Fibroblast of skin of scalp (primary cell): ENCODE measurements at places on chromosomes 12 and 14.

GRCh38 chr12:99386907-99387306 lies 260.6 kb upstream of the GARIN6 start:
- peak; percentile 1 for DNase-seq

DNA sequence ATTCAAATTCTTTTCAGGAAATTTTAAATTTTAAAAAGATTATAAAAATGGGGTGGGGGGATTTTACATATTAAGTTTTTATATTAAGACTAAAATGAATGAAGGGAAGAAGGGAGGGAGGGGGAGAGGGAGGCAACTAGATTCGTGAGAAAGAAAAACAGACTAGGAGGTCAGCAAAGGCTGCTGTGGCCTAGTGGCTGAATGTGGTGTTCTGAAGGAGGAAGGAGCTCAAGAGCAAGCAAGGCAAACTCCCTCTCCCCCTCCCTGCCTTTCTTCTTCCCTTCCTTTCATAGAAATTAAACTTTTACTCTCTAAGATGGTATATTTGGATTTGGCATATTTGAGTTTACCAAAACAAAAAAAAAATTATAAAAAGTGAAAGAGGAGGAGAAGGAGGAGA lies 18.1 kb downstream of the DYRK2 start:
- no peak for DNase-seq

DNA sequence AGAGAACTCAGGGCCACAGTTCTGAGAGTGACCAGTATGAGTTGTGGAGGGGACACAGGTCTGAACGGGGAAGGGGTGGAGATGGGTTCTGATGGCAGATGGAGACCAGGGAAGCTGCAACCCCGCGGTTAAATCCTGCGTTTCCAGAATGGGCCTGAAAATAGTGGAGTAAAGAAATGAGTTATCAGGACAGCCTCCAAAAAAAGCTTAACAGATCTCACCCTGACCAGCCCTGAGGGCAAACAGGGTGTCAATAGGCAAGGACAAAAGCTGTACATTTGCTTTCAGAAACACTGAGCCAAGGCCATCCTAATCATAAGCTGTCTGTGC lies 555 bp upstream of the RTN1 start:
- no peak for DNase-seq

DNA sequence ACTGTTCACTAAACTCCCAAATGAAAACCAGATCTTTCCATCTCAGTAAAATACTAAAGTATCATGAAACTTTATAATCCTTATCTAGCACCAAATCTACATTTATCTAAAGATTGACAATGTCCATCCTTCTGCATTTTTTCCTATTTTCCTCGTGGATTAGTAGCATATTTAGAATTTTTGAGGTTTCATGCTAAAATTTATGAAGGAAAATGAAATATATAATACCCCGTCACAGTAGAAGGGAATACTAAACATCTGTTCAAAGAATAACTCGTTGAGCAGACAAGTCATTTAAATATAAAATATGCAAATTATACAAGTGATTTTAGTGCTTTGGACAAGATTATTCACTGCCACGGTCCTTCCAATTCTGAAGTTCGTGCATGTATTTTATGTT lies 122.7 kb upstream of the SLCO1C1 start:
- peak; percentile 34 for DNase-seq

- no peak for DNase-seq
These were observed 20.4 kb upstream of the SPTSSA start for GRCh38 chr14:34482463-34482862.

- peak; percentile 78 for DNase-seq
These were observed 16.3 kb downstream of the MARK3 start for GRCh38 chr14:103401223-103402214.

DNA sequence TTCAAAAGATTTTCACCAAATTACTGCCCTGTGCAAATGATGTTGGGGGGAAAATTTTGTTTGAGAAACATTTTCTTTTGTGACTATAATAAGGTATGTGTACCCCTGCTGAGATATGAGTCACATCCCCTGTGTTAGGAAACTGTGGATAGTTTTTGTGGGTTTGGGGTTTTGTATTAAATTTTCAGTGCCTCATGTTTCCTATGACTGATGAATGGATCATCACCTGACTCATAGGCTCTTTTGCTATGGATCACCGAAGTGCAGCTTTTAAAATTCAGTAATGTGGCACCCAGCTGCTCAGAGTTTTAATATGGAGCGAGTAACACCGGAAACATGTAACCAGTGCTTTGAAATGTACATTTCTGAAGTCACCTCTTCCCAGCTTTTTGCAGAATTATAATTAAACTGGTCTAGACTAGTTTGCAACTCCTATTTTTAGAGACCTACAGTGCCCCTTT lies 167.4 kb upstream of the HMGA2 start:
- peak; percentile 98 for DNase-seq

DNA sequence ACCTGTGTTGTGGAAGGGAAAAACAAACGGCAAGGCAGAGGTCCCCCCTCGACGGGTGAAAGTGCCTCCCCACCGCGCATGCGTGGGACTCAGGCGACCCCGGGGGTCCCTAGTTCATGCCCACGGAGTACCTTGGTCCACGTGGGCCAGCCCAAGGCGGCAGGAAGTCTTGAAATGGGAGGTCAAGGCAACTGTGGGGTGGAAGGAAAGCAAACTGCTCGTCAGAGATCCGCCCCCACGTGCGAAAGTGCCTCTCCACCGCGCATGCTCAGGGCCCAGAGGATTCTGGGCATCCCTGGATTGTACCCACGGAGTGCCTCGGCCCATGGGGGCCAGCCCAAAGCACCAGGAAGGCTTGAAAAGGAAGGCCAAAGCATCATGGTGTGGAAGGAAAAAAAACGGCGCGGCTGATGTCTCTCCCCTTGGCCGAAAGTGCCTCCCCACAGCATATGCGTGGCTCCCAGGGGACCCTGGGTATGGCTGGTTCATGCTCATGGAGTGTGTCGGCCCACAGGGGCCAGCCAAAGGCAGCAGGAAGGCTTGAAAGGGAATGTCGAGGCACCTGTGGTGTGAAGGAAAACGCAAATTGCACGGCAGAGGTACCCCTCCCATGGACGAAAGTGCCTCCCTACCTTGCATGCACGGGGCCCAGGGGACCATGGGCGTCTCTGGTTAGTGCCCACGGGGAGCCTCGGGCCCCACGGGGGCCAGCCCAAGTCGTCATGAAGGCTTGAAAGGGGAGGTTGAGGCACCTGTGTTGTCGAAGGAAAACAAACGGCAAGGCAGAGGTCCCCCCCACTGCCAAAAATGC lies 369.7 kb downstream of the ALG10 start:
- DNase-seq: no peak
